ENCODE measurements at places on chromosomes 7 and 10.

DNA sequence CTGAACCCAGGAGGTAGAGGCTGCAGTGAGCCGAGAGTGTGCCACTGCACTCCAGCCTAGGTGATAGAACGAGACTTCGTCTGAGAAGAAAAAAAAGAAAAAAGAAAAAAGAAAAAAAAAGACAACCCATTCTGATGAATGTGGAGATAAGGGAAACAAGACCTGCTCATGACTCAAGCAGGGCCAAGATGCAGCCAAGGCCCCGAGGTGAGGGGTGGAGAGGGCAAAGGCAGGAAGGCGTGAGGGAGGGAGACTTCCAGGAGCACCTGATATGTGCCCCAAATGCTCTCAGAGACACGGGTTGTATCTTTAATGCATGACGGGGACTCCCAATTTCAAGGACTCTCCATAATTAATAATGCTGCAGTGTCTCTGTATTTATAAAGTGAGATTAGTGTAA, 134.6 kb downstream of the PIP4K2A start:
- DNase-seq = no peak

DNA sequence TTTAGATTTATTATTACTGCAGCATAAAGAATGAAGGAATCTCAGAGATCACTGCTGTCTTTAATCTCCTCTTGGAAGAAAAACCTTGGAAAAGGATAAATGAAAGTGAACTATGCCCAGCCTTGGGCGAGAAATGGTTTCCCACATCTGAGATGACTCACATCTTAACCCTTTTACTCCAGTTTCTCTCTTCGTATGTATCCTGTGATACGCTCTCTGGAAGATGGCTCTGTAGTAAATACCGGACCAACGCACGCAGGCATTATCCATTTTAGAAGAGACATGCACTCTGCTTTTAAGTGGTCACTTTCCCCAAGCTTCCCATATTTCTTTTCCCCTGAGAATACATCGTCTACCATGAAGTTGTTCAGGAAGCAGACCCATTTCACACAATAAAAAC, 207.3 kb upstream of the BMPER start:
- no peak for DNase-seq

DNA sequence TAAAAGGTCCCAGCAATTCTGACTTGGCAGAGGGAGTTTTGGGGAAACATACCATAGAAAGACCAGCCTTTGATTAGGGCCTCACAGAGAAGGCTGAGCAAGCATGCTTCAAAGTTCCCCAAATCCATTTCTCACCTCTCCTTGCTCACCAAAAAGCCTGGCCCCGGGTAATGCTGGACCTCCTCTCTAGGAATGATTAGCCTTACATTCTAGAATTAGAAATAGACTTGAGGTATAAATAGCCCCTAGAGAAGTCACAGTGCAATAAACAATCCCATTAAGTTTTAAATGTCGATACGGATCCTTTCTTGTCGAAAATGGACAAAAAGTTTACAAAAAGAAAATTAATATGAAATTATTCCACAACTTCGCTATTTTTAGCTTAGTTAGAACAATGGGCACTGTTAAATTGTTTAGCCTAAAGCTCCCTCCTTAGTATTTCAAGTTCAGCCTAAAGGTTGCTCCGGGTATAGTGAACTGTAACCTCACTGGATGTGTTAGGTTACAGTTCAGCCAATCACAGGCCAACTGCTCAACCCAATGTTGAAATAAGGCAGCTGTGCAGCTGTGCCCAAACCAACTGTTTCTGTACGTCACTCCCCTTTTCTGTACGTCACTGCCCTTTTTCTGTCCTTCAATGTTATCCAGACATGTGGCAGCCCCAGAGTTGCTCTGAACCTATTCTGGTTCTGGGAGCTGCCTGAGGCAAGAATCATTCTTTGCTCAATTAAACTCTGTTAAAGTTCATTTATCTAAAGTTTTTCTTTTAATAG, 7.9 kb upstream of the GSDME start:
- no peak for DNase-seq

DNA sequence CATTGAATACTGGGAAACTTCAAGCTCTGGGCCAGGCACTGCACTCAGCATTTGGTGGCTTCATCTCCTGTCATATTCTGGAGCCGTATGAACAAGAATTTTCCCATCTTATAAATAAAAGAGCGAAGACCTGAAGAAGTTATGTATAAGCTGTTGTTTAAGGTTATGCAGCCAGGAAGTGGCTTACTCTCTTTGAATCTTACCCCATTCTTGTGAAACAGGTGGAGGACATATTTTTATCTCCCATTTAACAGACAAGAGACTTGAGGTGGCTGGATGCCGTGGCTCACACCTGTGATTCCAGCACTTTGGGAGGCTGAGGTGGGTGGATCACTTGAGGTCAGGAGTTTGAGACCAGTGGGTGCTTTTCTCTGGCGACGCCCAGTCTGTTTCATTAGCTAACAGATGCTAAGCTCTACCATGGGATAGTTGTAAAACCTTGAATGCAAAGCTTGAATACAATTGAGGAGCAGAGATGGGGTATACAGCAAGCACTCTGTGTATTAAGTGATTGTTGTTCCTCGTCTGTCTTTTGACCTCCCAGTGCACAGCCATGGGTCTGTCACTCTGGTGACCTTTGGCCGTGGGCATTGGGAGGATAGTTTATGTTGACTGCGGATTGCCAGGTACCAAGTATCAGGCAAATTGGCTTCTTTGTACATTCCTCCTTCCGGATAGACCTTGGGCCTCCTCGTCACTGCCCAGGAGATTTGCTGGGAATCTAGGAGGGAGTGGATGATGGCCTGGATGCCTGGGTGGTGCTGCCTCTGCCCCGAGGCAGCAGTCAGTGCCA, 85.8 kb downstream of the GRK5 start:
- DNase-seq = no peak

- DNase-seq = no peak
Observed at GRCh38 chr10:106182542-106182941, 982.0 kb downstream of the SORCS1 start.

GRCh38 chr10:72012796-72013195, 48.6 kb downstream of the CHST3 start:
- DNase-seq = no peak

- DNase-seq = no peak
Observed at GRCh38 chr10:129833994-129834739, 129.9 kb downstream of the EBF3 start.

DNA sequence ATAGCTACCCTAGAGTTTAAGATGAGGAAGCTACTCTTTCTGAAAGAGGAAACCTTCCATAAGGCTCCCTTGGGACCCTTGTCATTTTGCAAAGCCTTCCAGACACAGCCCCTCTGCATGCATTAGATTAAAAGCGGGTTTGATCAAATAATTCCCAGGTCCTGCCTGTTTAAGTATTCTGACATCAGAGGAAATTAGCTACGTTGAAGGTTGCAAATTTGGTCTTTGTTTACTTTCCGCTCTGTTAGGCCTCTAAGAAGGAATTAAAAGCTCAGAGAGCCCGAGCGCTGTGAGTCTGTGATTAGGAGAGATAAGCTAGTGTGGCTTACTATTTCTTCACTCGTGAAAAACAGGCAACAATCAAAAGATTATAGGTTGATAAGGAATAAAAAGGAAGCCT, 1.4 kb upstream of the THSD7A start:
- no peak for DNase-seq

DNA sequence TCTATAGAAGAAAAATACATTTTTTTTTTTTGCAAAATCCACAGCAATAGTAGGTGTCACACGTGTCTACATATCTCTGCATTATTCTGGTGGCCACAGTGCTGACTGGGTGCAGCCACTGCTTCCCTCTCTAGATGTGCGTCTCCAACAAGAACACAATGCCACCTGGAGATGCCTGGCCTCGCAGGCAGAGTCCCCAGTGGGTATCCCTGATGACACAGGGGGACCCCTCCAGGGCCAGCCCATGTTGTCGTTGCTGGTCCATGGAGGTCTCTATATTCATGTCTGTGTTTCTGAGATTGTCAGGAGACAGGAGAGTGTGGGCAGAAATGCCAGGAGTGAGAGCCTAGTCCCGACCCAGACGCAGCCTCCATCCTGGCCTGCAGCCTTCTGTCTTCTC, 345.9 kb upstream of the SHH start:
- DNase-seq = no peak

All from activated CD8-positive, alpha-beta memory T cell treated with anti-CD3 and anti-CD28 coated beads for 1 hour (primary cell).